ENCODE measurements at places on chromosomes 1 and 21.

GRCh38 chr1:32005522-32005921, 8.1 kb upstream of the KHDRBS1 start:
- no peak for DNase-seq

- DNase-seq, result no peak
Observed at GRCh38 chr21:44291936-44292811, 6.5 kb downstream of the AIRE start.

DNA sequence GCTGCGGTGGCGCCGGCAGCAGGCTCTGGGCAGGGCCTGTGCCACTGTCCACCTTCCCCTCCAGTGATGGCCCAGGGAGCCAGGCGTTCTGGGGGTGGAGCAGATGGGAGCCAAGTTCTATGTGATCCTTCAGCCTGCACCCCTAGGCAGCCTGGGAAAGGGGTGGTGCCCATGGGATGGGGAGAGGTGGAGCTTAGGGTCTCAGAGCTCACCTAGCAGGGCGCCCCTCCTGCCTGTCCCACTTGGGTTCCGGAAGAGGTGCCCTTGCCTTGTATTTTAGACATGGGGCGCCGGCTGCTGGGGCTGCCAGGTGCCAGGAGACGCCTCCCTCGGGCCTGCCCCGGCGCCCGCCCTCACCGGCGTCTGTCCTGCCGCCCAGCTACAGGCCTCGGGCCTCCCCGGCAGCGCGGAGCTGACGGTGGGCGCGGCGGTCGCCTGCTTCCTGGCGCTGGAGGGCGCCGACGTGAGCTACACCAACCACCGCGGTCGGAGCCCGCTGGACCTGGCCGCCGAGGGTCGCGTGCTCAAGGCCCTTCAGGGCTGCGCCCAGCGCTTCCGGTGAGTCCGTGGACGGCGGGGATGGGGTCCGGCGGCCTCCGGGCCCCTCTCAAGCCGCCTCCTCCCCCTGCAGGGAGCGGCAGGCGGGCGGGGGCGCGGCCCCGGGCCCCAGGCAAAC, 3.1 kb upstream of the MMP23B start:
- peak; percentile 58 for DNase-seq

DNA sequence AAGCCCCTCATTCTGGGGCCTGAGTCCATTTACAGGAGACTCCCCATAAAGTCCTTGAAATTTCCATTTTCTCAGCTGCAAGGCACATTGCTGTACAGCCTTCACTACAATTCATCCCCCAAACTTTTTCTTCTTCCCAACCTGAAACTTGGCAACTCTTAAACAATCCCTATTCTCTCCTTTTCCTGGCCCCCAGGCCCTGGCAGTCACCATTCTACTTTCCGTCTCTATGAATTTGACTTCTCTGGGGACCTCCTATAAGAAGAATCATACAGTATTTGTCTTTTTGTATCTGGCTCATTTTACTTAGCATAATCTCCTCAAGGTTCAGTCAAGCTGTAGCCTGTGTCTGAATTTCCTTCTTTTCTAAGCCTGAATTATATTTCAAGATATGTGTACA, 332.9 kb downstream of the PCP4 start:
- no peak for DNase-seq

- DNase-seq, result peak; percentile 41
Observed at GRCh38 chr1:230031131-230031530, 35.9 kb upstream of the GALNT2 start.

DNA sequence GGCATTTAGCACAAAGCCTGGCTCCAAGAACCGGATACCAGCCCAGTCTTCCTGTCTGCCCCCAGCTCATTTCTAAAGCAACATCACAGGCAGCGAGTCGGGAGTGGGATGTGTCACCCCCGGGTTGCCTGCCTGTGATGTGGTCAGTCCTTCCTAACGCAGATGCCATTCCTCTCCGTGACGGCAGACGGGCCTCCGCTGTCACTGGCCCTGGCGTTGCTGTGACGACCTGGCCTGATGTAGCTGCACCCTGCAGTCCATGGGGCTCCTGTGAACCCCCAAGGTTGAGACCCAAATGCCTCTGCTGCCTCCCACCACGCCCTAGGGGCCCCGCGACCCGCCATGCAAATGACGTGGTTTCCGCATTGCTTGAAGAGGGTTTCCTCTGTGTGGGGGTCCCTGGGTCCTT, 12.3 kb downstream of the TNFRSF1B start:
- peak; percentile 82 for DNase-seq

GRCh38 chr1:179107706-179108629, 26.1 kb downstream of the TOR3A start:
- no peak for DNase-seq

GRCh38 chr1:228378873-228379460, 27.7 kb downstream of the TRIM11 start:
- DNase-seq, result no peak

DNA sequence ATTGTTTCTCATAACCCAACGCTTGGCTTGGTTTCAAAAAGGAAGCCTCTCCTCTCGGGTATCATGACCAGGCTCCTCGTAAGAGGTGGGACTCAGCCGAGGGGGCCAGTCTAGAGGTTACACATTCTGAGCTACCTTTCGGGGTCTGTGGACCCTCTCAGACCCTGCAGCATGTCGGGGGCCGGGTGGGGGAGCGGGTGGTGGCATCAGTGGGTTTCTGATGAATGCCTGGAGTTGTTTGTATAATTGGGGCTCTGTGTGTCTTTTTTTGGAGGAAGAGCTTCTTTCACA, 229.3 kb downstream of the CAMTA1 start:
- DNase-seq, result no peak

DNA sequence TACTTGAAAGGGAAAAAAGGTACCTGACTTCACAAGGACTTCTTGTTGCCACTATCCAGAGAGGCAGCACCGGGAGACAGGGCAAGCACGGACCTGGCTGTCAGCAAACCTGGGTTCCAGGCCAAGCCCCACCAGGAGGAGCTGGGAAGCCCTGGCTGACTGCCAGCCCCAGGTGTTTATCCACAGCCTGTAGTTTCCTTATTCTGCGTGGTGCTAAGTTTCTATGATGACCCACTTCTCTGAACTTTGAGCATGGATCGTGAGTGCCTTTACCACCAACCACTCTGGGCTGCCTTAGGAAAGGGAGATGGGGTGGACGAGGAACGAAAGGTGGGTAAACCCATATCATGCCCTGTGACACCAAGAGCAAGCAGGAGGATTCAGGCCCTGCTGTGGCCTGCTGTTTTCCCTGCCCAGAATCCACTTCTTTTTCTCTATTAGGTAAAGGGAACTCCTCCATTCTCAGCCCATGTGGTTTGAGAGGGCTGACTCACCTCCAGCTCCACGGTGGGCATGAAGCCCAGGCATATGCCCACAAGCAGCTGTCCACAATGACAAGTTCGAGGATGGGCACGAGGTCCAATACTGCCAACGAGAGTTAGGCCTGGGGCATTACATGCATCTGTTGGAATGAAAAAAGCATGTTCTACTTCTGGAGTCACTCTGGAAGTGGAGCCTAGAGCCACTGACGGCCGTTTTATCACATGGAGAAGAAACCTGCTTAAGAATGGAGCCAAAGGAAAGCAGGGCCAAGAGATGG, 20.3 kb downstream of the TSPAN2 start:
- DNase-seq, result no peak

DNA sequence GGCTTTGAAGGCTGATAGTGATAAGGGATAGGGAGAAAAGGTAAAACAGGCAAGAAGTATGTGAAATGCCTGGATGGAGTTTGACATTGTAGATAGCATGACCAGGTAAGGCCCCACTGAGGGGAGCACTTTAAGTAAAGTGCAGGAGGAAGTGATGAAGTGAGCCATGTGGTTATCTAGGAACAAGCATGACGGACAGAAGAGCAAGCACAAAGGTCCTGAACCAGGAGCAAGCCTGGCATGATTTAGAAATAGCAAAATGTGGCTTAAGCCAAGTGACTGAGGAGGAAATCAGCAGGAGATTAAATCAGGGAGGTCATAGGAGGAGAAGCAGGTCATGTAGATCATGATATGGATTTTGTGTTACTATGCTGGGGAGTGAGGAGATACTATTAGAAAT, 129.2 kb downstream of the GLUL start:
- DNase-seq, result no peak

DNA sequence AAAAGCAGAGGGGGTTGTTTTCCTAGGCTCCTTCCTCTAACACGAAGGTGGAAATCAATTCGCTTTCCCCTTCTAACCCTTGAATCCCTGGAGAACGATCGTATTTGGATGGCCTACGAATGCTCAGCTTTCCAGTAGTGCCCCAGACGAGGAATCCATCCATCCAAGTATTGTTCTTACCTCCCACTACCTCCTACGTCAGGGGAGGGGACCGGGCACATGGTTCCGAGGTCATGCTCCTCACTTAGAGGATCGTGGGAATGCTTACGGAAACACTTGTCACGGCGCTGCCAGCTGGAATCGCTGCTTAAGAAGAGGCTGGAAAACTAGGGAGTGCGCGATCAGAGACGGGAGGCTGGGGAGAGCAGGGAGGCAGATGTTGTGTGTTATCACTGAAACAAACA, 47.4 kb downstream of the CAPZB start:
- DNase-seq, result no peak

DNA sequence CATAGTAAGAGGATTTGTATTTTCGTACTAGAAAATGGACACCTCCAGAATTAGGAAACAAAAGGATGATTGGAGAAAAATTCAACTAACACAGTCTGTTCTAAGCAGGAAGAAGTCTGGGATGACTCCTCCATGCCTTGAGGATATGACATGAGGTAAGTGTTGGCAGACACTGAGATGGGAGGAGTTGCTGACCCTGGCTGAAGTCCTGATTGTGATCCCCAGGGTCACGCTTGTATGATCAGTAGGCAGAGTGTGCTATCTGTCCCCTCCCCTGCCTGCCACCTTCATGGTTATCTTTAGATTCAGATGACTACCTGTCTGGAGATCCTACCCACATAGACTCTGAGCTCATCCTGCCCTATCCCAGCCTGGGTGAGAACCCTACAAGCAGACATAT, 249.1 kb downstream of the C1orf94 start:
- no peak for DNase-seq

DNA sequence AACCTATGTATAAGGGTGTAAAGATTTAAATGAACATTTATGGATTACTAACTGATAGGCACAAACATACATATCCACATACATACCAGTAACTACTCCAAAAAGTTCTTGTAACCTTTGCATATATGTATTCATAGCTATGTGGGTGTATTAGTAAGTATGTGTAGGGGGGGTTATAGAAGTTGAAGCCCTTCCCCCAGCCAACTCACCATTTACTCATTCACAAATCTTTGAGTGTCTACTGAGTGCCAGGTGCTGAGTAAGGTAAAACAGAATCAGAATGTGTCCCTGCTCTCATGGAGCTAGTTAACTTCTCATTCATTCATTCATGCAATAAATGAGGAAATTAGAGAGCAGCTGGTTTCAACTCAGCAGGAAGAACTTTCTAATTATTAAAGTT, 1.3 kb downstream of the C1orf146 start:
- no peak for DNase-seq

DNA sequence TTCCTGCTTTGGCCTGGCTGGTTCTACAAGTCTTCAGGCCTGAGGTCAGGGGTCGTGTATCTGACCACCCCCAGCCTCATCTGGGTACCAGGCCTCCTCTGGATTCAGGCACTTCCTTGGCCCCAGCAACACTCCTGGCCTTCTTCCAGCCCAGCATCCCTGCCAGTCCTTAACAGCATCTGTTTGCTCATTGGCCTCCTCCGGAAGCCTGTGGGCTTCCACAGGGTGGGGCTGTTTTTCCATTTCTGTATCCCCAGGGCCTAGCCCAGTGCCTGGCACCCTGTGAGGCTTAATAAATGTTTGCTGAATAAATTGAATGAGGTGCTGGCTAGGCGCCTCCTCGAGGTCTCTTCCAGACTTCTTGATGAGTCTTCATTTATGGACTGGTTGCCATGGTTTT, 21.5 kb upstream of the GPR37L1 start:
- no peak for DNase-seq

DNA sequence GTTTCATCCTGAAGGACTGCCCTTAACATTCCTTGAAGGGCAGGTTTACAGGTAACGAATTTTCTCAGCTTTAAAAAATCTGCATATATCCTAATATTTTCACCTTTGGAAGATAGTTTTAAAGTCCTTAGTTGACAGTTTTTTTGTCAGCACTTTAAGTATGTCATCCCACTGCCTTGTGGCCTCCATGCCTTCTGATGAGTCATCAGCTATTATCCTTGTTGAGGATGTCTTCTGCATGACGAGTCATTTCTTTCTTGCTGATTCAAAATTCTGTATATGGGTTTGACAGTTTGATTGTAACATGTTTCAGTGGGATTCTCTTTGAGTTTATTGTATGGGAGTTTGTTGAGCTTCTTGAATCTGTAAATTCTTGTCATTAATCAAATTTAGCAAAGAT, 500.6 kb downstream of the DISC1 start:
- DNase-seq, result no peak

- no peak for DNase-seq
Observed at GRCh38 chr1:189619682-189620332, 857.9 kb downstream of the BRINP3 start.

- no peak for DNase-seq
Observed at GRCh38 chr1:175665616-175666015, 77.8 kb downstream of the TNR start.

- no peak for DNase-seq
Observed at GRCh38 chr1:158014731-158015320, 21.4 kb downstream of the KIRREL1 start.

DNA sequence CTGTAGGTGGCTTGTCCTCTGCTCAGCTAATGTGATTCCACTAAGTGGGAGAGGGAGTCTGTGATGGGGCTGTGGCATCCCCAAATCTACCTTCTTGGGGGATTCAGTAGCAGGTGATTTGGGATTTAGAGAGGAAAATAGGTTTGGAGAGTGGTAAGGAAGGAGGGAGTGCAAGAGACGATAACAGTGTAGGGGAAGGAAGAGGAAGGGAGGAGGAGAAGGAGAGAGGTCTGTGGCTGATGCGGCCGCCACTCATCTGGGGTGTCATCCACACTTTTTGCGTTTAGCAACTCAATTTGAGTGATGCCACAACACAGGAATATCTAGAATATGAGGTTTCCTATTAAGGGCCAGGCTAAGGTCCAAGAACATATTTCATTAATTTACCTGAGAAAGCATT, 23.8 kb upstream of the PCP4 start:
- no peak for DNase-seq

DNA sequence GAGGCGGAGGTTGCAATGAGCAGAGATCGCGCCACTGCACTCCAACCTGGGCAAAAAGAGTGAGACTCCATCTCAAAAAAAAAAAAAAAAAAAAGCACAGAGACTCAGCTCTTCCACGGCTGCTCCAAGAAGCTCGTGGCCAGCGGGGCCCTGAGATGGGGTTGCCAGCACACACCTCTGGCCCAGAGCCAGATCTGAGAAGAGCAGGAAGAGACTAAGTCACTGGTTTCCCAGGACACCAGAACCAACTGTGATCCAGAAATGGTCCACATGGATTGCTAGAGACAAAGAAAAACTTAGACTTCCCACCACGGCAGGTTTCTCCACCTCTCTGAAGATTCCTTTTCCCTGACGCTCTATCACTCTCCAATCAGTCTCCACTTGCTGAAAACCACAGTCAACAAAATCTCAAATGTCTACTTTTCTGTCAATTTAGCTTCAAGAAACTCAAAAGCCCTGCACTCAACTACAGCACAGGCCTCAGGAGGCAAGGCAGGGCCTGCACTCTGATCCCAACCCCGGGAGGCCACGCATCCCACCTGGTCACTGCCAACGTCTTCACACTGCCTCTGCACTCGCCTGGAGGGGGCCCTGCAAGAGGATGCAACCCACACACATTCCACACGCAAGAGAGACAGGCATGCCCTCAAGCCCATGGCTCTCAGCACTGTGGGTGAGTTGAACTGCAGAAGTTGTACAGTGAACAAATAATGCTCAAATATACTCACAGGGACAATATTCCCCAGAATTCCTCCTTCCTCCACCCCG, 79.0 kb downstream of the NPHP4 start:
- DNase-seq, result no peak
